ENCODE measurements at places on chromosomes 4 and X.

- DNase-seq: no peak
Observed at GRCh38 chr4:88742561-88742960, 44.9 kb upstream of the NAP1L5 start.

DNA sequence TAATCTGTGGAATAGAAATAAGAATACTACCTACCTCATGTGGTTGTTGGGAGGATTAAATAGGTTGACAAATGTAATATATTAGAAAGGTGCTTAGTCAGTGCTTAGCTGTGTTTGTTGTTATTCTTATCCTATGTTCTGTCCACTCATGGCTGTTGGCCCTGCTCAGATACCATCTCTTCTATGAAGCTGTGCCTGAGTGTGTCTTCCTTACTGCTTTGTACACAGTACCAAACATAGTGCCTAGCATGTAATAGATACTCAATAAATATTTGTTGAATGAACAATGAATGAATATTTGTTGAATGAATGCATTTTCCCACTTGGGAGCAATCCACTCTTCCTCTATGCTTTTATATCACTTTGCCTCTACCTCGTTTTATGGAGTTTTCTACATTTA lies 57.2 kb downstream of the NHS start:
- DNase-seq: no peak

GRCh38 chr4:54274795-54275665 lies 45.9 kb downstream of the PDGFRA start:
- no peak for DNase-seq

GRCh38 chrX:97268182-97268680 lies 384.5 kb downstream of the RPA4 start:
- no peak for DNase-seq

- DNase-seq: no peak
Observed at GRCh38 chr4:155807021-155807420, 48.2 kb downstream of the GUCY1B1 start.

DNA sequence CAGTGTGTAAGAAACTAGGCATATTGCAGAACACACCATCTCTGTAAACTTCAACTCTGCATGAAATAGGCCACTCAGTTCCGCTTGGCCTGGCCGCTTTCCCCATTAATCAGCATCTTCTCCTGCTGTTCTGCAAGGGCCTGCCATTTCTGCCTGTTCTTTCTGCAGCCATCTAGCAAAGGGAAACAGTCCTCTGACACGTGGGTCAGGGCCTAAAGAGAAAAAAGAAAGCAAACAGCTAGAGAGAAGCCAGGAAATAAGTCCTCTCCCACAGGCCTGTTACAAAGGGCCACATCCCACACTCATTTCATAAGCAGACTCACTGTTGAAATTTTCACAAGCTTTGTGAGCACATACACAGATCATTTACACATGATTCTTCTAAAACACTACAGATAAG lies 130.1 kb downstream of the PDE5A start:
- no peak for DNase-seq

GRCh38 chr4:139295206-139295941 lies 5.9 kb upstream of the NAA15 start:
- DNase-seq: peak; percentile 100

DNA sequence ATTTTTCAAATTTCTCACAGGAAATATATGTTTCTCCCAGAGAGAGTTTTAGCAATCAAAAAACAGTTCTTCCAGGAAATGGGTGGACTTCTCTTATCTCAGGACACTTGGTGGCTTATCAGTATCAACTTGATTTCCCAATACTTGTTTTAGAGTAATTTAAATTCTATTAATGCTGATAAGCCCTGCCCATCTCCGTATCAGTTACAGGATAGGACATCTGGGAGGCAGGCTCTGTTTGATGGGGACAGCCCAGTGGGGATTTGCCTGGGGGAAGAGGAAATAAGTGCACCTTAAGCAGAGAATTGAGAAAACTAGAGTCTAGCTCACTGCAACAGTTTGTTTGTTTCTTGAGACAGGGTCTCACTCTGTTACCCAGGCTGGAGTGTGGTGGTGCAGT lies 43.2 kb upstream of the PDGFRA start:
- no peak for DNase-seq

DNA sequence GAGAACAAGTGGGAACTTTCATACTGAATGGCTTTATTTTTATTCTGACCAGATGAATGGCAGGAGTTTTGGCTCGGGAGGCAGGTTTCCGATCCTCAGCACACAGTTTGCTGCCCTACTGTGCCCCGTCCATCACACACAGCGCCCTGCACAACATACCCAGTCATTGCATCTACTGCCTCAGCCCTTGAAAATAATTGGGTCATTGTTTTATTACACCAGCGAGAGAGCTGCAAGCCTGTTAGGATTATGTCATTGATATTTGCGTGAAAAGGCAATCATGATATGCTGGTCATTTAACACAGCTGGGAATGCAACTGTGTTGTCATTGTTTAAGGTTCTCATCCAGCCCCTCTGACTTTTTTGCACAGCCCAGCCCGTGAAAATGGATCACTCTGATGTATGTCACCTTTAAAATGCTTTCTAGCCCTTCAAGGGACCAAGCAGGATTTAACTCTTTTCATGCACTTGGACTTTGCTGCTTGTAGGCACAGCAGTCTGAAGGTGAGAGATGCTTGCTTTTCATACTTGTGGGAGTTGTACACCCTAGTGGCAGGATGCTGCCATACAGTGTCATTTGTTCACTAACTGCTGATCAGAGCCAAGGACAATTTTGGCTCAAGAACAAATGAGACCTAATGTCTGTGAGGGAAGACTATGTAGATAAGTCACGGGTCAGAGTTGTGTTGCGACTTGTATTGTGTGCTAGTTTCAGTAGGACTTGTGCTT lies 62.3 kb downstream of the RTL9 start:
- DNase-seq: no peak

GRCh38 chr4:75549019-75549418 lies 6.8 kb upstream of the ODAPH start:
- no peak for DNase-seq

DNA sequence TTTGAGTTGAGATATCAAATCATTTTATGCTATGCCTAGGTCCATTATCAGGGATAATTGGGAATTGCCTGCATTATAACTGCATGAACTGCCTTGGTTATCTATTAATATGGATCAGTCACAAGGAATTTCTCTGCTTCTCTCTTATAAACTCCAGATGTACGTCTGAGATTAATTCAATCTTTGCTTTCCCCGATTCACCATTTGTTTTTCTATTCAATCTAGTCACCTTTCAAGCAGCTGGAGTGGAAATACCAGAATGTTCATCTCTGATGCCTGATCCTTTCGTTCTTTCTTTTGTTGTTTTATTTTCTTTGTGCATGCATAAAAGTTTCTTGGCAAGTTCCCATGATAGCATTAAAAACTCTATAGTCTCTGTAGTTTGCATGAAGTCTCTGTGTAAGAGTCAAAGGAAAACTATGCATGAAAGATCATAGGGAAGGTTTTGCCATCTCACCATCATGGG lies 22.6 kb downstream of the SYNPO2 start:
- no peak for DNase-seq

Data from stimulated activated CD8-positive, alpha-beta memory T cell treated with anti-CD3 and anti-CD28 coated beads, Interleukin-15, amount 100 ng/mL, for 1 hour (primary cell).